ENCODE measurements at places on chromosomes 5 and 9. TPM values are rescaled to one million over a fixed set of nuclear protein-coding genes. Genes with fewer than 3 reads are reported as not detected.

Gene ASPN
- total RNA-seq: 7.4 TPM

Gene GRM6
- not detected for total RNA-seq

Gene FBP2
- total RNA-seq: 0.38 TPM

Gene PSIP1
- total RNA-seq: 22.2 TPM

Gene TMEFF1
- not detected for total RNA-seq

Gene C5orf58
- not detected for total RNA-seq

Gene C5orf22
- total RNA-seq: 11.0 TPM

Gene CCNG1
- 51.8 TPM for total RNA-seq

Gene MYO10
- 27.3 TPM for total RNA-seq

Gene PCDHB5
- 0.44 TPM for total RNA-seq

Gene PHF24
- 0.09 TPM for total RNA-seq

Gene FIBCD1
- not detected for total RNA-seq

Gene PRSS3
- 49.0 TPM for total RNA-seq

Gene GLRA1
- total RNA-seq: not detected

Gene RANBP3L
- 0.30 TPM for total RNA-seq

GRCh38 chr9:32926911-32927310 lies 74.5 kb downstream of the APTX start:
- H3K36me3 ChIP-seq: no peaks in the 10 kb centered on the region
- DNase-seq: no peak
- no peaks in the 10 kb centered on the region for H3K4me1 ChIP-seq
- no peaks in the 10 kb centered on the region for H3K27me3 ChIP-seq

DNA sequence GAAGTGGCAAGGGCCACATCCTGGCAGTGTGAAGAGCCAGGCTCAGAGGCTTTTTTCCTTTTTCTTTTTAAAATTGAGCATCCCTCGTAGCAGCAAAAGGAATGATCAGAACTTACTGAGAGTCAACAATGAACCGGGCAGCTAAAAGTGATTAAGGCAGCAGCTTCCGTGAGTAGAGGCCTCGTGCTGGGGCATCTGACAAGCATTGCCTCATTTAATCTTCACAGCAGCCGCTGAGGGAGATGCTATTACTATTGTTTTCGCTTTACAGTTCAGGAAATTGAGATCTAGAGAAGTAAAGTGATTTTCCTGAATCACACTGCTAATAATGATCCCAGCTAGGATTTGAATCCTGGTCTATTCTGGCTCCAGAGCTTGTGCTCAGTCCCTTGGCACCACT lies 30.7 kb upstream of the PTGS1 start:
- H3K4me1 ChIP-seq: no peaks in the 10 kb centered on the region
- peak overlapping the region; percentile 7 for H3K27ac ChIP-seq
- no peaks in the 10 kb centered on the region for H3K36me3 ChIP-seq

GRCh38 chr9:32360983-32361673 lies 23.3 kb upstream of the ACO1 start:
- H3K27me3 ChIP-seq: no peaks in the 10 kb centered on the region
- no peaks in the 10 kb centered on the region for H3K4me1 ChIP-seq
- no peak overlapping the region for H3K4me3 ChIP-seq
- H3K27ac ChIP-seq: no peak overlapping the region
- no peak for DNase-seq

DNA sequence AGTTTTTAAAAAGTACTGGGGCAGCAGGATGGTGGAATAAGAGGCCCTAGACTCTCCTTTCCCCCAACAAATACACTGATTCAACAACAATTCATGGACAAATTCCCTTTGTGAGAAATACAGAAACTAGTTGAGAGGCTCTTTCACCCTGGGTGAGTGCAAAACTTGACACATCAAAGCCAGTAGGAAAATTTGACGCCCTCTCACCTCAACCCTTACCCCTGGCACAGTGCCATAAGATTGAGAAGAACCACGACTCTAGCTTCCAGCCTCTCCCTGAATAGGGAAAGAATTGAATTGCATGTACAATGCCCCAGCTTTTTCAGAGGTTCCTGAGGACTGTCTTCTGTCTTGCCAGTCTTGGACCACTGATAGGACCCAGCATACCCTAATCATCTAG lies 12.3 kb downstream of the KIF4B start:
- no peaks in the 10 kb centered on the region for H3K27me3 ChIP-seq
- no peaks in the 10 kb centered on the region for H3K36me3 ChIP-seq
- no peak overlapping the region for H3K4me3 ChIP-seq
- DNase-seq: no peak
- no peaks in the 10 kb centered on the region for H3K4me1 ChIP-seq

GRCh38 chr9:135734616-135735144 lies 32.7 kb downstream of the KCNT1 start:
- H3K4me3 ChIP-seq: no peak overlapping the region
- H3K4me1 ChIP-seq: no peaks in the 10 kb centered on the region
- DNase-seq: no peak
- no peak overlapping the region for H3K27ac ChIP-seq
- H3K27me3 ChIP-seq: no peaks in the 10 kb centered on the region

DNA sequence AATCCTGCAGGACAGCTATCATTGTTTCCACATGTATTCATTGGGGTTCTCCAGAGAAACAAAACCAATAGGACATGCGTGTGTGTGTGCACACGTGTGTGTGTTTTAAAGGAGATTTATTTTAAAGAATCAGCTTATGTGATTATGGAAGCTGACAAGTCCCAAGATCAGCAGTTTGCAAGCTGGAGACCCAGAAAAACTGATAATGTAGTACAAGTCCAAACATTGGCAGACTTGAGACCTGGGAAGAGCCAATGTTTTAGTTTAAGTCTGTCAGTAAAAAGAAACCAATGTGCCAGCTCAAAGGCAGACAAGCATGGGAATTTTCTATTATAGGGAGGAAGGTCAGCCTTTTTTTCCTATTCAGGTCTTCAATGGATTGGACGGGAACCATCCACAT lies 35.3 kb downstream of the ADRB2 start:
- no peaks in the 10 kb centered on the region for H3K27me3 ChIP-seq
- no peak overlapping the region for H3K4me3 ChIP-seq
- no peaks in the 10 kb centered on the region for H3K36me3 ChIP-seq
- no peak for DNase-seq
- no peak overlapping the region for H3K27ac ChIP-seq

- no peak overlapping the region for H3K4me3 ChIP-seq
- H3K27ac ChIP-seq: no peak overlapping the region
- H3K27me3 ChIP-seq: no peaks in the 10 kb centered on the region
- H3K36me3 ChIP-seq: no peaks in the 10 kb centered on the region
- no peak for DNase-seq
- no peaks in the 10 kb centered on the region for H3K4me1 ChIP-seq
Measured at GRCh38 chr5:88452820-88453219, 184.2 kb upstream of the TMEM161B start.

DNA sequence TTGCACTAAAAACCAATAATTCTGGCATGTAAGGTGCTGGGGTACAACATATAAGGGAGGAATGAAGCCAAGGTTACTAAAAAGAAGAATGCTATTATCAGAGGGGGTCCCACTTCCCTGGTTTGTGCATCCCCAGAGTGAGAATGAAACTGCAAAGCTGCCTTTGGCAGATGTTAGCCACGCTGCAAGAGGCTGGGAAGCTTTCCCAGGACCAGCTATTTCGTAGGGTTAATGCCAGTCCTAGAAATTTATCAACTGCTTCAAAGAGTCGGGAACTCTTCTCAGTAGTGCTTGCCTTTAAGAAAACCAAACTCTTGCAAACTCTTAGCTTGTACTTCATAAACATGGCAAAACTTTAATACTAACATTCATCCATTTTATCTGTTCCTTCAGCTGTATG lies 87.5 kb upstream of the NR5A1 start:
- peaks cover 43% of the 10 kb centered on the region for H3K4me1 ChIP-seq
- H3K27me3 ChIP-seq: no peaks in the 10 kb centered on the region
- no peaks in the 10 kb centered on the region for H3K36me3 ChIP-seq
- H3K27ac ChIP-seq: no peak overlapping the region

DNA sequence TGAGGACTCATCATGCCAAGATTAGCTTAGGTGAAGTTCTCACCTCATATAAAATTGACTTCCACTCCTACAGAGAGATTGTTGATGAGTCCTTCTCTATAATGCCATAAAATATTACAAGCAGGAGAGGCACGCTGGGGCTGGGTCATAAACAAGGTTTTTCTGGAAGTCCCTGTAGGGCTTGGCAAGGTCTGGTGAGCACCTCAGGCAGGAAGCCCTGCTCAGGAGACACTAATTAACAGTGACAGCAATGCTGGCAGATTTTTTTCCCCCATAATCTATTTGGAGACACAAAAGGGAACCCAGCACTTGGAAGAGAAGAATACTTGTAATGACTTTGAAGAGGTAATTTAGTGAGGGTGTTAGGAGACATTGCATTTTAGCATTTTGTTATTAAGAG lies 118.7 kb downstream of the DIRAS2 start:
- H3K4me1 ChIP-seq: no peaks in the 10 kb centered on the region
- no peak overlapping the region for H3K4me3 ChIP-seq
- DNase-seq: no peak
- no peaks in the 10 kb centered on the region for H3K27me3 ChIP-seq

DNA sequence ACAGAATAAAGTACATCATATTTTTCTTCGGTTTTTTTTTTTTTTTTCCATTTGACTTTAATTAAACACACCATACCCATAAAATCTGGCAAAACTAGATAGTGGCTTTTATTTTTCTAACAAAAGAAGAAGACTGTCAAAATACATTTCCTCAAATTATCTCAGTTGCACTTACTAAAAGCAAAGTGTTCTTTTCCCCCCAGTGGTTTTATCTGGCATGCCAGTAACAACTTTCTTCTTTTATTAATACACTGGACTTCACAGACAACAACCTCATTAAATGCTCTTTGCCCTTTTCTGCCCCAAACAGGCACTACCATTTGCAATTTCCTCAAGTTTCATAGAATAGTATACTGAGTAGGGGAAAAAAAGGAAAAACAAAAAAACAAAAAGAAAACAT lies 1792.3 kb downstream of the EFNA5 start:
- no peak overlapping the region for H3K4me3 ChIP-seq
- H3K27me3 ChIP-seq: no peaks in the 10 kb centered on the region
- no peak for DNase-seq

- H3K36me3 ChIP-seq: no peaks in the 10 kb centered on the region
- H3K4me3 ChIP-seq: no peak overlapping the region
- H3K4me1 ChIP-seq: no peaks in the 10 kb centered on the region
- no peak for DNase-seq
- no peaks in the 10 kb centered on the region for H3K27me3 ChIP-seq
Measured at GRCh38 chr5:83374547-83374946, 97.0 kb upstream of the VCAN start.

GRCh38 chr9:114303977-114304376 lies 18.9 kb upstream of the ORM1 start:
- H3K4me1 ChIP-seq: no peaks in the 10 kb centered on the region
- no peaks in the 10 kb centered on the region for H3K27me3 ChIP-seq
- H3K36me3 ChIP-seq: peaks cover 47% of the 10 kb centered on the region
- H3K4me3 ChIP-seq: no peak overlapping the region
- no peak overlapping the region for H3K27ac ChIP-seq

DNA sequence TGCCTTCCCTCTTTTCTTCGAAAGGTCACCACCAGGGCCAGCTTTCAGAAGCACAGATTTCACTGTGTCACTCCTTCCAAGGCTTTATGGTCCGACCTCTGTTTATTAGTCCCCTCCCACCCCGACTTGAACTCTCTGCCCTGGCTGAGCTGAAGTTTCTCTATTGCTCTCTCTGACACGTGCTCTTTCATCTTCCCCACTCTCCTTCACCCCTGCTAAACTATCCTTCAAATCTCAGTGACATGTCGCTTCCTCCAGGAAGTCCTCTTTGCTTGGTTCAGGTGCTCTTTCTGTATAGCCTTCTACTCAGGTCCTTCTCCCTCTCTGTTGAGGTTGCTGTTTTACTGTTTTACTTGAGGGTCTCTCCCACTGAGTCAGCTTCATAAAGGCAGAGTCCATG lies 64.4 kb downstream of the ARHGEF37 start:
- no peaks in the 10 kb centered on the region for H3K4me1 ChIP-seq
- no peaks in the 10 kb centered on the region for H3K27me3 ChIP-seq
- H3K27ac ChIP-seq: no peak overlapping the region
- H3K36me3 ChIP-seq: no peaks in the 10 kb centered on the region
- no peak overlapping the region for H3K4me3 ChIP-seq

GRCh38 chr5:176383248-176383905 lies 5.0 kb downstream of the NOP16 start:
- DNase-seq: no peak
- no peak overlapping the region for H3K27ac ChIP-seq
- no peak overlapping the region for H3K4me3 ChIP-seq
- peaks cover 10% of the 10 kb centered on the region for H3K4me1 ChIP-seq
- peaks cover 12% of the 10 kb centered on the region for H3K36me3 ChIP-seq

- H3K27me3 ChIP-seq: no peaks in the 10 kb centered on the region
- H3K4me3 ChIP-seq: no peak overlapping the region
- no peaks in the 10 kb centered on the region for H3K4me1 ChIP-seq
- DNase-seq: no peak
Measured at GRCh38 chr5:122870219-122870856, 24.9 kb downstream of the SNX24 start.

DNA sequence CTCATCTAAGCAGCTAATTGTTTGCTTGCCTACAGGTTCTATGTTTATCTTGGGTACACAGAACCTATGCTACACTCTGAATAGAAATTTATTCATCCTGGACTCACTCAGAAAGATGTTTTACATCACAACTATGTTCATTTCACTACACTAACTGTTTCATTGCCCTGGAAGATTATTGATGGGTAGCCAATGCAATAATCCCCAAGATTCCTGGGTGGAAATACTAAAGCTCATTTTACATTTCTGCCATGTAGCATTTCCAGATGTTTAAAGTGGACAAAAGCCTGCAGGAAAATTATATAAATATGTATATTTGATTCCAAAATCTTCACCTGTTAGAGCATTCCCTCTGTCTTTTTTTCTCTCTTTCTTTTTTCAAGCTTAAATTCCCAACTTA lies 51.9 kb upstream of the IL7R start:
- H3K4me1 ChIP-seq: no peaks in the 10 kb centered on the region
- no peaks in the 10 kb centered on the region for H3K27me3 ChIP-seq
- no peaks in the 10 kb centered on the region for H3K36me3 ChIP-seq
- H3K27ac ChIP-seq: no peak overlapping the region
- DNase-seq: no peak

- H3K27ac ChIP-seq: peak overlapping the region; percentile 22
- no peaks in the 10 kb centered on the region for H3K27me3 ChIP-seq
- DNase-seq: no peak
- H3K4me3 ChIP-seq: no peak overlapping the region
Measured at GRCh38 chr9:5557606-5558587, 47.6 kb downstream of the PDCD1LG2 start.

Data from esophagus squamous epithelium (tissue), 5 donors.